CD8-positive, alpha-beta memory T cell (primary cell): ENCODE measurements at places on chromosomes 1 and 21.

- no peak overlapping the region for H3K27ac ChIP-seq
- DNase-seq, result no peak
- H3K27me3 ChIP-seq, result no peaks in the 10 kb centered on the region
- H3K4me1 ChIP-seq, result no peaks in the 10 kb centered on the region
- H3K36me3 ChIP-seq, result no peaks in the 10 kb centered on the region
Observed at GRCh38 chr1:77175230-77175844, 43.9 kb downstream of the PIGK start.

DNA sequence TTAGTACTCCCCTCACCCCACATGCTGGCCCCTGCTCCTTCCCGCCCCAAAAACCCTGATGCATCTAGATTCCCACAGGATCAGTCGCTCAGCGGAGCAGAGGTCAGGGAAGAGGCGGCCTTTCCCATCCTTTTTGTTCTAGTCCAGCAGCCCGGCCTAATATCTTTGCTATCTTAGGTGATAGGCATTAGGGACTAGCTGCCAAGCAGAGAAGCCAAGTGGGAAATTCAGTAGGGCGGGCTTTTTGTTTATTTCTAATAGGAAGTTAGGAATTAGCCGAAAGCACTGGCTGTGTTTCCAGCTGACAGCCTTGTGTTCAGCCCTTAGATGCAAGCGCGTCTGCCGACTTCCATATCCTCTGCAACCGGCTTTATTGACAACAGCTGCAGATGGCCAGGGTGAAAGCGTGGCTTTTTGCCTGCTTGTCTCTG, 59.0 kb upstream of the BCAR3 start:
- H3K4me1 ChIP-seq, result no peaks in the 10 kb centered on the region
- H3K27ac ChIP-seq, result no peak overlapping the region
- H3K4me3 ChIP-seq, result no peak overlapping the region
- DNase-seq, result no peak
- no peaks in the 10 kb centered on the region for H3K36me3 ChIP-seq

DNA sequence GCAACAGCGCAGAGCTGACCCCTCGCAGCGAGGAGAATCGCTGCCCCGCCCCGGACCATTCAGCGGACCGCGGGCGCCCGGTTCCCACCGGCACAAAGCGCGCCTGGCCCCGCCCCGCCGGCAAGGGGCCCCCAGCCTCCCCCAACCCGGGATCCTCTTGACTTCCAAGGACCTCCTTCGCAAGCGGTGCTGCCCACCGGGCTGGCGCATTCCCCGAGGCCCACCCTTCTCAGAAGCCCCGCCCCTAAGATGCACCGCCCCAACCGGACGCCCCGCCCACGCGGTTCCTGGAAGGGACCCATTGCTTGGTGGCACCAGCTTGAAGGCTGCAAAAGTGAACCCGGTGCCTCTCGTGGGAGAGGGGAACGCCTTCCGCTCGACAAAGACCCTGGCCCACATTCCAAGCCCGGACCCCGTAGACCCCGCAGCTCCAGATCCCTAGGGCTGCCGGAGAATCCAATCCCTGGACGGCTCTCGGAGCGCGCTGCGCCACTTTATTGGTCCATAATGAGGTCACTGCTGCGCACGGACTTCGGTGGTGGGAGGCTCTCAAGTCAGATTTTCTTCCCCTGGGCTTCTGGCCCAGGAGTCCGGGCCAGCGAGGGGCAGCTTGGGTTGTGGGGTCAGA, 2.0 kb downstream of the HES3 start:
- peaks cover 56% of the 10 kb centered on the region for H3K27me3 ChIP-seq
- H3K4me3 ChIP-seq, result no peak overlapping the region
- no peaks in the 10 kb centered on the region for H3K36me3 ChIP-seq
- H3K27ac ChIP-seq, result no peak overlapping the region
- peak; percentile 24 for DNase-seq
- H3K4me1 ChIP-seq, result peaks cover 20% of the 10 kb centered on the region

GRCh38 chr21:41363370-41364270, 1.8 kb downstream of the MX2 start:
- peaks cover 47% of the 10 kb centered on the region for H3K4me1 ChIP-seq
- peak overlapping the region; percentile 91 for H3K4me3 ChIP-seq
- H3K27ac ChIP-seq, result peak overlapping the region; percentile 98
